ENCODE measurements at places on chromosomes 1 and 21. TPM values are rescaled to one million over a fixed set of nuclear protein-coding genes. Genes with fewer than 3 reads are reported as not detected.

The CD84 gene
- not detected for total RNA-seq

The FCER1G gene
- total RNA-seq = not detected

The LMX1A gene
- total RNA-seq = not detected

DNA sequence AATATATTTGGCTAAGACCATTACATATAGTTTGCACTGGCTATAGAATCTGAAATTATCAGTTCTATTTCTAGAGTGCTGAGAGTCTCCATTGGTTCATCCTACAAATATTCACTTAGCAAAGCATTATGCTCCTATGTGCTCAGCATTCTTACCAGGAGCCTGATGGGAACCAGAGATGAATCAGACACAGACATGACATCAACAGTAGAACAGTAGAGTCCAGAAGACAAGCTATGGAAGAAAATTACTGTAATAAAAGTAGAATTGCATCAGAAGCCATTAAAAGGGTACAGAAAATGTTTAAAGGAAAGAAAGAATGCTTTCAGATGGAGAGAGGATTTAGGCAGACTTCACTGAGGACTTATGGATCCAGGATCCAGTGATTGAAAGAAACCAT, 271.7 kb upstream of the SNX7 start:
- no peak for DNase-seq

- no peak for DNase-seq
Observed at GRCh38 chr1:234748066-234748465, 138.1 kb upstream of the IRF2BP2 start.

DNA sequence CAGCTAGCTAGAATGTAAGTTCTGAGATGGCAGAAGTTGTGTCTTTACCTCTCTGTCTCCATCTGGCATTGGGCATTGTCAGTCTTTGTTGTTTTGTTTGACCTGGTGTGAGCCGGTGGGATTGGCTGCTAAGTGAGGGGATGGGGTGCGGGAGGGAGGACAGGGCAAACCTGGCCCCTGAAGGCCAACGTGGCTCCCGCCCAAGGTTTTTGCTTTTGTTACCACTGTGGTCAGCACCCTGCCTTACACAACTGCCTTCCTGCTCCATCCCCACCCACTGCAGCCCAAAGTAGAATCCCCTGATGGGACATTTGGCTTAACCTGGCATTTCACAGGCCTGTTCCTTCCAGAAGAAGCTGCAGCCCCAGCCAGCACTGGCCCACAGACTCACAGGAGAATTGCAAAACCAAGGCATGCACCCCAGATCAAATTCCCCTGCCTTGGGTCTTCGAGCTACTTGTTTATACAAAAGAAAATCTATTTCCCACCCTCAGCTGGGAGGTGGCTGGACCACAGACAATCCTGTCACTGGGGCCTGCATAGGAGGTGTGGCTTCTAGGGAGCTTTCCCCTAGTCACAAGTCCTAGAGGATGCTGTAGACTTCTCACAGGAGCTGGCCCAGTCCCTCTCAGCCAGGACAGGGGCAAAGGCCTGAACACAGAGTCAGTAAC, 147.5 kb downstream of the TRABD2B start:
- DNase-seq = no peak
